A549 treated with DMSO at 1 μM for 4 hours (cell line): ENCODE measurements at places on chromosomes 1 and 21. TPM values are rescaled to one million over a fixed set of nuclear protein-coding genes. Genes with fewer than 3 reads are reported as not detected.

Gene SLC22A15
- total RNA-seq: 0.50 to 1.1 TPM (median 0.52 TPM) in 5 replicates

Gene RAB25
- 0.14 TPM in 1 of 5 replicates, not detected in the others for total RNA-seq

Gene KIAA0319L
- total RNA-seq: 14.1 to 16.9 TPM (median 16.0 TPM) in 5 replicates

Gene SLC44A3
- total RNA-seq: 1.6 to 2.1 TPM (median 1.9 TPM) in 5 replicates

Gene ZBTB8B
- total RNA-seq: 0.01 TPM in 2 of 5 replicates, not detected in the others

Gene LRRC71
- total RNA-seq: 0.11 to 0.38 TPM (median 0.16 TPM) in 4 of 5 replicates, not detected in the other

Gene DNAH14
- total RNA-seq: 13.2 to 18.1 TPM (median 16.3 TPM) in 5 replicates

Gene CCDC190
- not detected in 5 replicates for total RNA-seq

Gene ZNF683
- not detected in 5 replicates for total RNA-seq

Gene KRTAP11-1
- not detected in 5 replicates for total RNA-seq

Gene C1orf141
- total RNA-seq: not detected in 5 replicates

Gene LENEP
- not detected in 5 replicates for total RNA-seq

Gene ARMH1
- 0.35 to 1.1 TPM (median 0.80 TPM) in 5 replicates for total RNA-seq

Gene PNRC2
- total RNA-seq: 28.8 to 40.7 TPM (median 31.5 TPM) in 5 replicates

Gene RGS13
- not detected in 5 replicates for total RNA-seq

Gene NTMT2
- total RNA-seq: not detected in 5 replicates

Gene OBSCN
- 3.9 to 6.4 TPM (median 5.8 TPM) in 5 replicates for total RNA-seq

Gene ERICH3
- total RNA-seq: not detected in 5 replicates

Gene CD101
- 0.19 to 0.56 TPM (median 0.38 TPM) in 5 replicates for total RNA-seq

Gene FAM131C
- 11.0 to 18.2 TPM (median 15.0 TPM) in 5 replicates for total RNA-seq
